ENCODE measurements at places on chromosomes 4 and X. TPM values are rescaled to one million over a fixed set of nuclear protein-coding genes. Genes with fewer than 3 reads are reported as not detected.

GRCh38 chr4:1659104-1660043 lies 24.7 kb downstream of the FAM53A start:
- no peak for DNase-seq
- no peaks in the 10 kb centered on the region for H3K36me3 ChIP-seq
- no peak overlapping the region for H3K27ac ChIP-seq
- H3K27me3 ChIP-seq: no peaks in the 10 kb centered on the region

Gene HDX
- 0.94 TPM for total RNA-seq

Gene SNX12
- total RNA-seq: 29.7 TPM

DNA sequence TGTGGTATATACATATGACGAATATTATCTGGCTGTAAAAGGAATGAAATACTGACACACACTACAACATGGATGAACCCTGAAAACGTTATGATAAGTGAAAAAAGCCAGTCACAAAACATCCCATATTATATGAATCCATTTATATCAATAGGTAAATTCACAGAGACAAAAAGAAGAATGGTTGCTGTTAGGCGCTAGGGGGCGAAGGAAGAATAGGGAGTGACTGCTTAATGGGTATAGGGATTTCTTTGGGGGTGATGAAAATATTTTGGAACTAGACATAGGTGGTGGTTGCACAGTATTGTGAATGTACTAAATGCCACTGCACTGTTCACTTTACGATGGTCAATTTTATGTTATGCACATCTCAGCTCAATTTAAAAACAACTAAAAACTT lies 96.4 kb upstream of the EGFL6 start:
- no peak for DNase-seq
- H3K27me3 ChIP-seq: no peaks in the 10 kb centered on the region

DNA sequence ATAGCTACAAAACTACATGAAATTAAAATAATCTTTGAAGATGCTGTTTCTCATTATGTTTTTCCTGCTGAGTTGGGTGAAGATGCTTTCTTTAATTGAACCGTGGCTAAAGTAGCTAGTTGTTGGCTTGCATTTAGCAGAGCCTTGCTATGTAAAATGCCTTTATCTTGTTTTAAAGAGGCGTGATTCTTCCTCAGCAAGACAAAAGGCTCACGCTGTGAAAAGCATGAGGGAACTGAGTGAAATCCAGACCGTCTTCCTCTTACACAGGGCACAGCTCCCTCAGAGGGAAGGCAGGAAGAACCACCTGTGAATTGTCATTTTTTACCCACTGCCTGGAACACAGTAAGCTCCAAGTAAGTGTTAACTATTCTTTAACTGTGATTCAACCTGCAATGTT lies 39.0 kb upstream of the ZNF518B start:
- H3K27ac ChIP-seq: no peak overlapping the region
- DNase-seq: no peak
- no peaks in the 10 kb centered on the region for H3K4me1 ChIP-seq
- no peaks in the 10 kb centered on the region for H3K36me3 ChIP-seq
- H3K4me3 ChIP-seq: no peak overlapping the region

Gene CSAG3
- 0.52 TPM for total RNA-seq

Gene CXCL11
- total RNA-seq: 7.1 TPM

Gene GAGE12F
- not detected for total RNA-seq

Gene ING2
- 14.9 TPM for total RNA-seq

GRCh38 chr4:15914291-15914690 lies 24.2 kb downstream of the FGFBP1 start:
- no peaks in the 10 kb centered on the region for H3K4me1 ChIP-seq
- H3K27ac ChIP-seq: no peak overlapping the region
- H3K36me3 ChIP-seq: no peaks in the 10 kb centered on the region
- no peak overlapping the region for H3K4me3 ChIP-seq
- DNase-seq: no peak

DNA sequence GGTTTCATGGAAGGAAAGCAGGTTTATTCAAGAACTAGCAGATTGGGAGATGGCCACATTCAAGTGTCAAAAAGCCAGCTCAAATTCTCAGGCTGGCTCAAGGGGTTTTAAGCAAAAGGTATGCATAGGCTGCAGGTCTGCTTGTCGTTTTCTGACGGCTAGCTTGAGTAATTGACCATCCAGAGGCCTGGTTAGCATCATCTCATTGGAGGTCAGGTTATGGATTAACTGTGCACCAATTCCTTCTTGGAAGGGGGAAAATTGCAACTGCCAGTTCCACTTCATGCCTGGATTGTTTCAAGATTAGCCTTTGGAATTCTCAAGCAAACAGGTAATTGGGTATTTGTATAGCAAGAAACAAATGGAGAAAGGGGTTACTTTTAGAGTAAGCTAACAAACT lies 62.1 kb downstream of the FUNDC1 start:
- H3K27me3 ChIP-seq: no peaks in the 10 kb centered on the region
- no peak overlapping the region for H3K27ac ChIP-seq
- DNase-seq: no peak
- no peaks in the 10 kb centered on the region for H3K4me1 ChIP-seq
- H3K4me3 ChIP-seq: no peak overlapping the region
- H3K36me3 ChIP-seq: no peaks in the 10 kb centered on the region

Gene HOPX
- total RNA-seq: 5.9 TPM

Gene KLF8
- 0.71 TPM for total RNA-seq

GRCh38 chr4:40865696-40866095 lies 115.9 kb downstream of the NSUN7 start:
- no peaks in the 10 kb centered on the region for H3K4me1 ChIP-seq
- H3K4me3 ChIP-seq: no peak overlapping the region

Gene SPANXC
- 0.24 TPM for total RNA-seq

GRCh38 chrX:146054311-146054710 lies 236.7 kb downstream of the SLITRK2 start:
- H3K4me3 ChIP-seq: no peak overlapping the region
- H3K27ac ChIP-seq: no peak overlapping the region
- H3K36me3 ChIP-seq: no peaks in the 10 kb centered on the region
- no peaks in the 10 kb centered on the region for H3K4me1 ChIP-seq
- H3K27me3 ChIP-seq: no peaks in the 10 kb centered on the region
- no peak for DNase-seq

DNA sequence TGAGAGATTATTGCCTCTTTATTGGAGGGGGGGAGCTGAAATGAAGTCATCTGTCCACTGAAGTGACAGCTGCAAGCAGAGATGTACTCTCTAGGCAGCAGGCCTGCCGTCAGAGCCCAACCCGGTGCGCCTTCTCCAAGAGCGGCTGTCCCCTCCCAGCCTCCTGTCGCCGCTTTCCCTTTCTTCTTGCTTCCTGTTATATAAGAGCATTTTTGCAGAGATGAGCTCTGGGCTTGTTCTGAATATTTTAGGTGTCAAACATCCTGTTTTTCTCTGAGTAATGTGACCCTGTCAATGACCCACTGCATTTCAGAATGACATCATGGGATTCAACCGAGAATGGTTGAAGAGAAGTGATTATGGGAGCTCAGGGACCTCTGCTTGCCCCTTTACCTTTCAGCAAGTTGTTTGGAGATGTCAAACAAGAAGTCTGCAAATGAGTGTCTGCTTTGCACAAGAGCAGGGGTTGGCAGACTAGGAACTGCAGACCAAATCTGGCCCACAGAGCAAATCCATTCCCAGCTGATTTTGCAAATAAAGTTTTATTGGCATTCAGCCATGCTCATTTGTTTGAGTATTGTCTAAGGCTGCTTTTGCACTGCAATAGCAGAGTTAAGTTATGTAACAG lies 79.9 kb downstream of the SLC9A6 start:
- H3K36me3 ChIP-seq: no peaks in the 10 kb centered on the region
- H3K4me1 ChIP-seq: no peaks in the 10 kb centered on the region
- H3K4me3 ChIP-seq: no peak overlapping the region
- no peak for DNase-seq

DNA sequence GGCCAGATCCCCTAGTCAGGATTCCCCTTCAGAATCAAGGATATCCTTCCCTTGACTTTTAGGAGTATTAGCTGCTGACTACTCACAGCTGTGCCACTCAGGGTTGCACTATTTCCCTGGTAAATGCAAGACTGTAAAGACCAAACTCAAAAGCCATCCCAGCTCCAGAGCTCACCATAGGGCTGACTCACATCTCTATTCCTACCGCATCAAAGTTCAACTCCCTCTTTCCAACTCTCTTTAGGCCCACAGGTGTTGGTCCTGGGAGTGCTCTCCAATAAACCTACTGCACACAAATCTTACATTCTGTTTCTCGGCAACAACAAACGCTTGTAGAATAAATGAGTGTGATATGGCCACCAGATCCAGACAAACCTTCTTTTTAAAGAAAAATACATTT lies 109.6 kb downstream of the PPP3CA start:
- DNase-seq: no peak
- no peaks in the 10 kb centered on the region for H3K27me3 ChIP-seq
- no peak overlapping the region for H3K4me3 ChIP-seq
- no peaks in the 10 kb centered on the region for H3K4me1 ChIP-seq
- no peaks in the 10 kb centered on the region for H3K36me3 ChIP-seq

DNA sequence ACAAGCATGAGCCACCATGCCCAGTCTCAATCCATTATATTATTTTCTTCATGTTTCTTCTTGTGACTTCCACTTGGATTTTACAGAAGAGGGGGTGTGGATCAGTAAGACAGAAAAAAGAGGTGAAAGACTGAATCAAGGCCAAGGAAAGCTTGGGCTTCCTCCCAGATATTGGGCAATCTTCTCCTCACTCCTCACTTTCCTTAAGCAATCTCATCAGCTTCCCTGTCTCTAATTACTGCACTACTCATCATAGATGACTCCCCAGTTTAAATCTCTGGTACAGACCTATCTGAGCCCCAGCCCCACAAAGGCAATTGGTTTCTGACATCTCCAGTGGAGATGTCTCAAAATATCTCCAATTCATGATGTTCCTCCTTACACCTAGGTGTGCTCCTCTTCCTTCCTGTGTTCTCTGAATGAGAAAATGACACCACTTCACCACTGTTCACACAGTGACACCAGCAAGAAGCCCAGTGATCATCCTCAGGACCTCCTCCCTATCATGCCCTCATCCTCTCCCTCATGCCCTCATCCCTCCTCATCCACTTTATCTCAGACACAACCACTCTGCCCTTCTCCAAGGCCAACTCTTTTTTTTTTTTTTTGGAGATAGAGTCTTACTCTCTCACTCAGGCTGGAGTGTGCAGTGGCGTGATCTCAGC lies 44.8 kb upstream of the HERC6 start:
- H3K27ac ChIP-seq: no peak overlapping the region
- no peaks in the 10 kb centered on the region for H3K36me3 ChIP-seq
- no peak for DNase-seq
- H3K27me3 ChIP-seq: no peaks in the 10 kb centered on the region
- no peaks in the 10 kb centered on the region for H3K4me1 ChIP-seq
- H3K4me3 ChIP-seq: no peak overlapping the region

DNA sequence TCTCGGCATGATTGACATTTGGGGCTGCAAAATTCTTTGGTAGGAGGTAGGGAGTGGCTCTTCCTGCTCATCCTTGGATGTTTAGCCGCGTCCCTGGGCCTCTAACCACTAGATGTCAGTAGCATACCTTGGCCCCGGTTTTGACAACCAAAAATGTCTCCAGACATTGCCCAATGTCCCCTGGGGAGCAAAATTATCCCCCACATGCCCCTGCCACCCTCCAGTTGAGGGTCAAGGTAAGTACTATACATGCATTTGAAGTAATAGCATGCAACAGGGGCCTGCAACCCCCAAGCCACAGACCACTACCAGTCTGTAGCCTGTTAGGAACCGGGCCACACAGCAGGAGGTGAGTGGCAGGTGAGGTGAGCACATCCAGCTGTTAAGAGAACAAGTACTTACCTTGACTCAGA lies 17.6 kb upstream of the KIAA1210 start:
- H3K27me3 ChIP-seq: no peaks in the 10 kb centered on the region
- no peaks in the 10 kb centered on the region for H3K4me1 ChIP-seq
- H3K36me3 ChIP-seq: no peaks in the 10 kb centered on the region
- H3K27ac ChIP-seq: no peak overlapping the region

DNA sequence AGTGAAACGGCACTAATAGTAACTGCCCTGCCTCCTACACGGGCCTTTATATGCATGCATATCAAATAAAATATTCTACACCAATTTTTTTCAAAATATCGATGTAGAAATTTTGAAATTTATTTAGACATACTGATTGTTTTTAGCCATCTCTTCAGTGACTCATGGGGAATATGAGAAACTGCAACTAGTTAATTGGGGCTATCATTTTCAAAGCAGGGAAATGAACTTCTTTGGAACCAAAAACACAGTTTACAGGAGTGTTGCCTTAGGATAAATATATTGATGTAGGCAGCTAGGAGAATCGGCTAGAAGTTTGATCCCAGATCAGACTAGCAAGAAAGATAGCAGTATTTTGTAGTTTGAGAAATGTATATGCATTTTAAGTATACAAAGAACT lies 1010.8 kb upstream of the AGA start:
- DNase-seq: no peak
- no peaks in the 10 kb centered on the region for H3K4me1 ChIP-seq
- no peaks in the 10 kb centered on the region for H3K36me3 ChIP-seq
- no peak overlapping the region for H3K27ac ChIP-seq
- H3K4me3 ChIP-seq: no peak overlapping the region

Gene NLGN3
- 0.19 TPM for total RNA-seq

Data from thymus (tissue), 14 donors.